ENCODE measurements at places on chromosomes 7 and 10.

DNA sequence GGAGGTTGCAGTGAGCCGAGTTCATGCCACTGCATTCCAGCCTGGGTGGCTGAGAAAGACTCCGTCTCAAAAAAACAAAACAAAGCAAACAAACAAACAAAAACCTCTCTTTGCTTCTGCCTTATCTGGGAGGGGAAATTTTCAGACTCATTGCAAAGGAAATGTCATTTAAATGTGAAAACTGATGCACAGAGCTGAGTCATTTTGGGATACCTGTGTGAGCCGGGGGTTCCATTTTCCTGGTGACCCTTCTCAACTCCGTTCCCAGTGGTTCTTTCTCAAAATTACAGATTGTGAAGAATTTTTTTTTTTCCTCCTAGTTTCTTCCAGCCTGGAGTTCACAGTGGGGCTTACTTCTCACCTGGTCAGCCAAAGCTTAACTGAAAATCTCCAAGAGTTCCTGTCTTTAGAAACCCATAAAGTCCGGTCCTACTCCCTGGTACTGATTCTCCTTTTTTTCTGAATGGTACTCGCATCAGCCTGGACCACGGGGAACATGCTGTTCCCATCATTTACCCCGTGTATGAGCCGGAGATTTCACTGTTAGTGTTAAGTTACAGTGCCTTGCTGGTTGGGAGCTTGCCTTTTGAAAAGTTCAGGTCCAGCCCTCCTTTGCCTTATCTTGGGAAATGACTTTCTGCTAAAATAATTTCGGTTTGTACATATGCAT lies 56.9 kb downstream of the RBM20 start:
- no peak for DNase-seq

DNA sequence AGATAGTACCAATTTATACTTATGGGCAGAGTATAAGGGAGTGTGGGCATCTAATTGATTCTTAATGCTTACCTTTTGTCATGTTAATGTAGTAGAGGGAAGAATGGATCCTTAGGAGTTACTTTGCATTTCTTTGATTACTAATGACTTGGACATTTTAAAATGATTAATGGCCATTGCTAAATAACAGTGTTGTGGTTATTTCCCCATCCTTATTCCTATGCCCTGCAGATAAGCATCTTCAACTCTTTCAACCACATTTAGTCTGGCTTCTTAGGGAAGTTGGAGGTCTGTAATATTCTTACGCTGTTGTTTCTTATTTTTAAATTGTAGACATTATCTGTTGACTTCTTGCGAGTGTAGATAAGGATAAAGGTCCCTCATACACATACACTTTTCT lies 37.2 kb downstream of the KAT6B start:
- no peak for DNase-seq

GRCh38 chr7:80681272-80681885 lies 42.9 kb downstream of the CD36 start:
- peak; percentile 52 for DNase-seq

DNA sequence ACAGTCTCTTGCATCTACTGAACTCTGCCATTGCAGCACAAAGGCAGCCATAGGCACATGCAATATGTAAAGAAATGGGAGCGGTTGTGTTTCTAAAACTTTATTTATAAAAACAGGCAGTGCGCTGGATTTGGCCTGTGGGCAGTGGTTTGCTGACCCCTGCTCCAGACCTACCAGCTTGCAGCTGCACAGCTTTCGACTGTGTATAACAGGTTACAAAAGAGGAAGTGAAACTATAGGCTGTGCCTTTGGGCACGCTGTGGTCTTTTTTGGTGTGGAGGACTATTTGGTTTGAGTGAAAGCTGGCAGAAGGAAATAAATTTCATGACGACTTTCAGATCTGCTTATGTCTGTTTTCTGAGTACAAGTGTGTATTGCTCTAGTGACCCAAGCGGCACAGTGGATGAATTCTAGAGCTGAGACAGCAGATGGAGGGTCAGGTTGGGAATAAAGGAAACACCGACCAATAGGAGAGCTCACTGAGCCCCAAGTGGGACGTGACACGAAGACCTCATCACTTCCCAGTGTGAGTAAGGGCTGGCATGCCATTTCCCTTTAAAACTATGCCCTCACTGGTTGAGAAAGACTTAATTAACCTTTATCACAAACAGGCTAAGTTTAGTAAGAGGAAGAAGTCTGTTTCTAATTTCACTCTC lies 152.7 kb downstream of the ANK3 start:
- no peak for DNase-seq

DNA sequence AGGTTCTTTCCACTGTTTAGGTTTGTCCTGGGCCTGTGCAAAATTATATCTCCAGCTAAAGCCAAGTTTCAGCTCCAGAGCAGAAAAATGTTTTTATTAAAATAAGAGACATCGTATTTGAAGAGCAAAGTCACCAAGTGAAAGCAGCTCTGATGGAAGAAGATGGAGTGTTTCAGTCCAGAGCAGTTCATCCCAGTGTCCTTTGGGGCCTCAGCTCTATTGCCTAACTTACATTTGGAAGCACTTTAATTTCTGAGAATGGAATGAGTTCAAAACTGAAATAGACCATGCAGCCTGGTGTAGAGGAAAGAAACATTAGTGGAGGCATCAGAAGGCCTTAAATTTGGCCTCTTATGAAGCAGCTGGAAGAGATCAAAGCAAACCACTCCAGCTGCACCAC lies 545.2 kb downstream of the SORCS1 start:
- no peak for DNase-seq

GRCh38 chr7:37671876-37672275 lies 11.7 kb upstream of the GPR141 start:
- no peak for DNase-seq

DNA sequence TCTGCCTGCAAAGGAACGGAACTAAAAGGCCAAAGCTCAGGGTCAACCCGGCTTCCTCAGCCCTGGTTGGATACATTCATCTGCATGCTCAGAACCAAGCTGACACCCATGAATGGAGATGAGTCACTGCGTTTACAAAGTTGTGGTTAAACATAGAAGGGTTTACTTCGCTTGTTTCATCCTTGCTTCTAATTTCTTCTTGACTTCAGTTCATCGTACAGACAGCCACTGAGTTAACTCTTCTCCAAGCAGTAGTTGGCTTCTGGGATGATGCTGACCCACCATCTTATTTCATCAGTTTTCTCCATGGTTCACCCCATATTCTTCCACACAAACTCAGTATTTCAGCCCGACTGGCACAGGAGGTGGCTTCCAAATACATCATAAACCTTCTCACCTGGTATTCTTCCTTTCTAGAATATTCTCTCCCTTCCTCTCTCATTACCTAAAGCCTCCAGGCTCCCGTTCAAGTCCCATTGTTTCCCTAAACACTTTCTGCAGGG lies 166.3 kb upstream of the RNF32 start:
- peak; percentile 9 for DNase-seq

DNA sequence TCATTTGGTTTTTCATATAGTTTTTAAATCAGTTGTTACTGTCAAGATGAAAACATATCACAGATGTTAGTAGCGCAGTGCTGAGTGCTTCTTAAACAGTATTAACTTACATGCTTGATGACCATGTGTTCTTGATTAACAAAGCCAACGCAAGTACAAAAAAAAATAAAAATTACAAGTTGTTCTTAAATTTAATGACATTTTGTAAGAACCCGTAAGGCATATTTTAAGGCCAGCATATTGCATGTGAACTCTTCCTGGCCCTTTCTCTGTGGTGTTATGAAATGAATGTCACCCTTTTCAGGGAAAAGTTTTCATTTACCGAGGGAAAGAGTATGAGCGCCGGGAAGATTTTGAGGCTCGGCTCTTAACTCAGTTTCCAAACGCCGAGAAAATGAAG lies 140.4 kb upstream of the NPS start:
- no peak for DNase-seq

Data from small intestine (tissue), 16 donors.